ENCODE measurements at places on chromosomes 3 and 15.
A peak's percentile ranks its signal among the peaks of the same experiment; 100 is the strongest.

- no peak for DNase-seq
Observed at GRCh38 chr3:149460117-149460516, 14.4 kb upstream of the TM4SF4 start.

GRCh38 chr15:58463815-58464650, 32.2 kb downstream of the LIPC start:
- DNase-seq: peak; percentile 88

- DNase-seq: no peak
Observed at GRCh38 chr3:136428167-136428566, 178.0 kb downstream of the PCCB start.

DNA sequence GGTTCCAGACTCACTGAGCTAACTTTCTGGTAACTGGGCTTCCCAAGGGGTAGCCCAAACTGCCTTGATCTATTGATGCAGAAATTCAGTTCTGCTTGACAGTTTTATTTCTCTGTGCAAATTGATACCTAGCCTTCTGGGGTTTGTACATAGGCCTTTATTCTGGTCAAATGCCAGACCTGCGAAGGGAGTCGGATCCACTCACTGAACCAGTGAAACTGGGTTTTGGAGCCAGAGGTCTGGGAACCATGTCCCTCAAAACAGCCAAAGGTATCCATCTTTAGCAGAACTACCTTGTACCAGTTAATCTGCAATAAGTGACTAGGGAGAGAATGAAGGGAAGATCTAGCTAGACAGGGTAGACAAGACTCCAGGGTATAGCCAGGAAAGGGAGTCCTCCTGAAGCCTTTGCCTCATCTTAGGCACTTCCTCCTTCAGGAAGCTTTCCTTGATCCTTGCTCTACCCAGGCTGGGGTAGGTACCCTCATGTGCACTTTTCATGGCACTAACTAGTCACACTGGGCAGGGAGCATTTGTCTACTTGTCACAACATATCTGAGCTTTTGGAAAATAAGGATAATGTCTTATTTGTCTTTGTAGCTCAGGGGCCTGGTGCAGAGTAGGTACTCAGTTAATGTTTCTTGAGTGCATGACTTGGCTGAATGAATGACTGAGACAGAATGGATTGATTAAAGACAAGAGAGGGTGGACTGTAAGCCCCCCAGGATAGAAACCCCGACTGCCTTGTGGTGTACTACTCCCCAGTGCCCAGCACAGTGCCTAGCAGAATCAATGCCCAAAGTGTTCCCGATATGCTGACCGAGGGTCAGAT, 1.4 kb upstream of the SNX33 start:
- no peak for DNase-seq

DNA sequence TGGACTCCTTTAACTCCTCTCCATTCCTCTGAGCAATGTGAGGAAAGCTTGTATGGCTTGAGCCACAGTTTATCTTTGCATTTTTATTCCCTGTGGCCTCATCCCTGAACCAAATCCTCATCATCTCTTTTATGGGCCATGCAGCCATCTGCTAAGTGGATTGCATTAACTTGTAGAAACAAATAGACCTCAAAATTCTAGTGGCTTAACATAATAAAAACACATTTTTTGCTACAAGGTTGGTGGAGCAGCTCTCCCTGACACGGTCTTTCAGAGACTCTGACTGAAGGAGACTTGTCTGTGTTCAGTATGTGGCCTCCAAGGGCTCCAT, 135.3 kb downstream of the RPL22L1 start:
- DNase-seq: no peak

DNA sequence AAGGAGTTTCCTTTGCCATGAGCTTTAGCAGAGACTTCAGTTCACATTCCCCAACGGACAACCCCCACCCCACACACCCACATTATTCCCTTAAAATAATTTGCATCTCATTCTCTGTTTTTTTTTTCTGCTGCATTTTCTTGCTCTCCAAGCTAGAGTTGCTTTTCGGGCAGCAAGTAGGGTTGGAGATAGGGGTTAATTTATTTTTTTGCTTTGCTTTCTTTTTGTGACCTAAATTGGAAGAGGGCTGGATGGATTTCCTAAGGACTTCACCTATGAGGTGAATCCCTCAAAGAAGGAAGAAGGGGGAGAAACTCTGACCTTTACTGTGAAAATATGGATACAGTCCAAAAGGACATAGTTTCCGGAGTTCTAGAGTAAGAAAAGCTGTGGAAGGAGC, 6.6 kb downstream of the SOX2 start:
- DNase-seq: no peak

DNA sequence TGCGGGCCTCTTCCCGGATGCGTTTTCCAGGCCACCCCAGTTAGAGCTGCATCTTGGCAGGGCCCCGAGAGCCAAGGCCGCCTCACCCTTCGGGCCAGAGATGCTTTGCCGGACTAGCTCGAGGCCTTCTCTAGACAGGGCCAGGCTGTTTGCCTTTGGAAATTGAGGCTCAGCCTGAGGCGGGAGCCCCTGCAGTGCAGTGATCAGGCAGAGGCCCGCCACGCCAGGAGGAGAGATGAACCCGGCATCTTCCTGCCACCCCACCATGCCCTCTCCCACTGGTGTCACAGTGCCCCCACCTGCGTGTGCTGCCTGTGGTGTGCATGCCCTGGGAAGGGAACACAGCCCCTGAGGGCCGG, 8.9 kb upstream of the ROPN1B start:
- no peak for DNase-seq

- no peak for DNase-seq
Observed at GRCh38 chr3:121821421-121822199, 13.2 kb downstream of the IQCB1 start.

- no peak for DNase-seq
Observed at GRCh38 chr3:14410503-14411165, 8.2 kb downstream of the SLC6A6 start.

DNA sequence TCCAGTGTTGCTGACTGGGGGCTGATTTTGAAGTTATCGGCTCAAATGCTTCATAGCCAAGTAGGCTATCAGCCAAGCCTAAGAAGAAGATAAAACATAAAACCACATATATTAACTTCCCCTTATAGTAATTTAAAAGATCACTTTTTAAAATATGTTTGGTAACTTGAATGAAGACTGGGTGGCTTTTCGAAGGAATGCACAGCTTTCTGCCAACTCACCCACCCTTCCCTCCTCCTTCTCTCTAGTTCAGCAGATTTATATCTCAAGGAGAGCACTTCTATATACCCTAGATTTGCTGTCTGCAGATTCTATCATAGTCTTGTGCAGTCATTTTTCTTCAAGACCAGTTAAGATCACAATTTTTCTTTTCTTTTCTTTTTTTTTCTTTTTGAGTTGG, 189.4 kb upstream of the CHRM5 start:
- DNase-seq: no peak

- no peak for DNase-seq
Observed at GRCh38 chr3:50562861-50563260, 4.7 kb downstream of the C3orf18 start.

All from NCI-H1105 treated with DMSO at 0.1 percent for 48 hours (cell line).